Camera-type eye (tissue), 1 donor: ENCODE measurements at places on chromosomes 11 and 22. TPM values are rescaled to one million over a fixed set of nuclear protein-coding genes. Genes with fewer than 3 reads are reported as not detected.

Gene SYT8
- 9.7 TPM for total RNA-seq

Gene PIH1D2
- total RNA-seq = 5.9 TPM

Gene SSTR3
- 0.11 TPM for total RNA-seq

Gene OR10D3
- total RNA-seq = not detected

Gene ZNF74
- 37.7 TPM for total RNA-seq

Gene FAM111B
- total RNA-seq = 12.1 TPM

Gene CLNS1A
- total RNA-seq = 167 TPM

Gene NPAS4
- total RNA-seq = 0.82 TPM

Gene ACTN3
- 0.49 TPM for total RNA-seq

Gene ANKK1
- total RNA-seq = 0.33 TPM

Gene MS4A12
- total RNA-seq = not detected

Gene CDKN1C
- total RNA-seq = 118 TPM

Gene NLRP10
- total RNA-seq = not detected

Gene CABP7
- 2.3 TPM for total RNA-seq

Gene MOB2
- total RNA-seq = 34.3 TPM

Gene ANGPTL5
- total RNA-seq = 0.93 TPM

Gene RIN1
- total RNA-seq = 3.0 TPM

Gene SYT7
- total RNA-seq = 27.4 TPM
